ENCODE measurements at places on chromosomes 4 and X.

DNA sequence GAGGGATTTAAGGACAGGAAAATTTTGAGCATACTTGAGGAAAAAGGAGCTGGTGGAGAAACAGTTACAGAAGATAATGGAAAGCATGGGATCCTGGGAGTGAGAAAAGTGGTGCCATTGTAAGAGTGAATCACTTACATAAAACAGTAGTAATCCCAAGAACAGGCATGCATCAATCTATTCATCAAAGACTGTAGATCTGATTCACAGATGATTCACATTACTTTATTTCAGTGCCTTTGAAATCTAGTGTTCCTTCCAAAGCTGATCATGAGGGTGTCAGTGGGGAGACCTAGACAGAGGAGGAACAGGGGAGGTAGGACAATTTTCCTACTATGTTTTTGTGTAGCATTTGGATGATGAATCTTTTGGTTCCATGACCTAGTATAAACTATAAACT, 102.7 kb downstream of the TAB3 start:
- DNase-seq, result no peak

DNA sequence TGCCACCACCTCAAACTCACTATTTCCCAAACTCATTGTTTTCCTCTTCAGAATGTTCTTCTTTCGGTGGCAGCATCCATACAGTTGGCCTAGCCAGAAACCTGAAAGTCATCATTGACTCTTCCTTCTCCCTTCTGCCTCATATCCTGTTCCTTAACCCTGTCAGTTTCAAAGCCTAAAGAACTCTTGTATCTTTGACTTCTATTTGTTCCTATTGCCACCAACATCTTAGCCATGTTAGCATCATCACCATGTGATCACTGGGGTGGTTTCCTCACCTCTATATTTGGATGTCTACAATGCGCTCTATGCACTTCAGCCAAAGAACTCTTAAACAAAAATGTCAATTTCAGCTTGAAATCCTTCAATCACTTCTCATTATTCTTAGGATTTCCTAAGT, 29.0 kb downstream of the DDX60L start:
- no peak for DNase-seq

- no peak for DNase-seq
Observed at GRCh38 chrX:41946989-41947612, 23.7 kb upstream of the CASK start.

- no peak for DNase-seq
Observed at GRCh38 chrX:69290292-69290691, 125.0 kb upstream of the PJA1 start.

DNA sequence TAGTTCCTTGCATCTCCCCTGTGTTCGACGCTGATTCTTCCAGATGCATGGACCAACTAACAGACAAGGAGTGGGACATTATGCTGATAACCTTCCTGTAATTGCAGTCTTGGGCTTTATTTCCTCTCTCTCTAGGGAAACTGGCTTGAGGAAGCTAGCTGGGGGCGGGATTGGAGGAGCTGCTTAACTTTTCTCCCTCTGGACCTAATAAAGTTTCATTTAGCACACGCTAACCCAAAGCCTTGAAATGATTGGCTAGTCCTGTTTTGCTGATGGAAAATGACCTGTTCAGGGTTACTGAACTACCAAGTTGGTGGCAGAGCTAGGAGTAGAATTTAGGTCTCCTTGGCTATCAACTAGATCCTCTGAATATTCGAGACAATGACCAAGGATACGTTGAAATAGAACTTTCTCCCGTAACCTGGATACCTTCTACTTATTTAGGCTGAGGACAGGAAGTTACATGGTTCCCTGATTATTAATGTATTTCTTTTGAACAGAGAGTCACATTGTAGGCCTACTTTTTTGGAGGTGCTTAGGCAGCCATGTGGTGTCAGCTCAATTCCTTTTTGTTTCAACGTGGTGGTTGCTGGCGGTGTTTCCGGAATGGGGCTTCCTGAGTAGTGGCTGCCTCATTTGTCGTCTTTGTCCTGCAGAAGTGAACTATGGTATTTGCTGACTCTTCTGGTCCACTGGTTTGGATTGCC, 2.0 kb downstream of the PGK1 start:
- DNase-seq, result no peak

DNA sequence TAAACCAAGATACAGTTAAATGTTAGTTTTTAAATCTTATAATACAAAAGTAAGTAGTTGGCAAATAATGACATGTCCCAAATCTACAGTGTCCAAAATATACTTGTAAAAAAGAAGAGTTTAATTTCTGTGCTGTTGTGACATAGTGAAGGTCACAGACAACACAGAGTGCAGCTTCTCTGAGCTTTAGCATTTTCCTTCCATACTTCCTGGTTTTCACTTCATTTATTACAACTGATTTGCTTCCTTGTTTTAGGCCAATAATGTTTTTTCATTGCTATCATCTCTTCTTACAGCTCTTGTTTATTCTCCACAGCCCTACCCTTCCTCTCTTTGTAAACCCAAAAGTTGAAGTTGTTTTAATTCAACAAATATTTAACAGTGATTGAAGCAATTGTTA, 132.4 kb upstream of the TET2 start:
- no peak for DNase-seq

DNA sequence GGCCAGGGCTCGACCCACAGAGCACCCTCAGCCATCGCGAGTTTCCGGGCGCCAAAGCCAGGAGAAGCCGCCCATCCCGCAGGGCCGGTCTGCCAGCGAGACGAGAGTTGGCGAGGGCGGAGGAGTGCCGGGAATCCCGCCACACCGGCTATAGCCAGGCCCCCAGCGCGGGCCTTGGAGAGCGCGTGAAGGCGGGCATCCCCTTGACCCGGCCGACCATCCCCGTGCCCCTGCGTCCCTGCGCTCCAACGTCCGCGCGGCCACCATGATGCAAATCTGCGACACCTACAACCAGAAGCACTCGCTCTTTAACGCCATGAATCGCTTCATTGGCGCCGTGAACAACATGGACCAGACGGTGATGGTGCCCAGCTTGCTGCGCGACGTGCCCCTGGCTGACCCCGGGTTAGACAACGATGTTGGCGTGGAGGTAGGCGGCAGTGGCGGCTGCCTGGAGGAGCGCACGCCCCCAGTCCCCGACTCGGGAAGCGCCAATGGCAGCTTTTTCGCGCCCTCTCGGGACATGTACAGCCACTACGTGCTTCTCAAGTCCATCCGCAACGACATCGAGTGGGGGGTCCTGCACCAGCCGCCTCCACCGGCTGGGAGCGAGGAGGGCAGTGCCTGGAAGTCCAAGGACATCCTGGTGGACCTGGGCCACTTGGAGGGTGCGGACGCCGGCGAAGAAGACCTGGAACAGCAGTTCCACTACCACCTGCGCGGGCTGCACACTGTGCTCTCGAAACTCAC, 3.6 kb downstream of the MID1IP1 start:
- DNase-seq, result no peak

DNA sequence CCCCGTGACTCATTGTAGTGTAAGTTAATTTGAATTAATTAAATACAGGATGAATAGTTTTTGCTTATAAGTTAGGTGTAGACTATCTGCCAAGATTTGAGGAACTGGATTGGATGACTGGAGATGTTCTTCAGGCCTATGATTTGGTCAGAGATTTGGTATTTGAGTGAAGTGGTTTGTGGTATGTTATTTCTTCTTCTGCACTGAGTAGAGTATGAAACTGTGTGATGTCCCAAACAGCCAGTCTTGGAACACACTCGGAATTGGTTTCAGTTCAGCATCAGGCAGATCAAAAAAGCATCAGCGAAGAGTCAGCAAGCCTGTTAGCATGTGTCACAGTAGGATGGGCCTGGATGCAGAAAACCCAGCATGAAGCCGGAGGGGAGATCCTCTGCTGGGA, 294.1 kb downstream of the ARHGAP10 start:
- no peak for DNase-seq

DNA sequence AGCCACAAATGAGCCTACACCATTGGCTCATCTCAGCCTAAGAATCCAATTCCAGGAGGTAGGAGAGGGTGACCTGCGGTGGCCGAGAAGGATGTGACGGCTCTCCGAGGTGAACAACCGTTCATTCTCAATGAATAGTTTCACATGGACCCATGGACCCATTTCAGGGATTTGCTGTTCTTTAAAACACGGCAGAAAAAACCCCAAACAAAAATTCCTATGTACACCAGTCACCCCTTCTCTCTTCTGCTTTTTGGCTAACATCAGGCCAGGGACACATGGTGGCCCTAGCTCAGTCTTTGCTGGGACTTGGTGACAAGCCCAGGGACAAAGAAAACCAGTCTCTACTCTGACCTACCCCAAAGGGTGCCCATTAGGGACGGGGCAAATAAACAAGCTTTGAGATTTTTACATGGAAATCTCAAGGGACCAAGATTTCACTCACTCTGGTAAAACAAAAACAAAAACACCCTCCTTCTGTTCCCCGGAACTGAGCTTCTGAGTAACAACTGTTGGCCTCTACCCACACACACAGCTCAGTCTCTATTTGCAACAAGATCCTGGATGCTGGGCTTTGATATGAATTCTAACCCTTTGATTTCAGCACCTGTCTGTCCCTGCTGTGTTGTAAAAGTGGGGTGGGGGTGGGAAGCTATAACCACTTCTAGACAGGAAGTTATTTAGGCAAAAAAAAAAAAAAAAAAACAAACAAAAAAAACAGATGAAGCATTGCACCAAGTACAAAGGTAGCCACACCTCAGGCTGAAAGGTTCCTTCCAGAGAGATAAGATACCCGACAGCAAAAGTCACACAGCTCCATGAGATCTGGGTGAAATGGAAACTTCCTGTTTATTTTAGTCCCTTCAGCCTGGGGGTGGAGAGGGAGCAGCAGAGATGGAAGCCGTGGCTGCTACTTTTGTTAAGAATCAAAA, 49.0 kb downstream of the DDX3X start:
- no peak for DNase-seq

DNA sequence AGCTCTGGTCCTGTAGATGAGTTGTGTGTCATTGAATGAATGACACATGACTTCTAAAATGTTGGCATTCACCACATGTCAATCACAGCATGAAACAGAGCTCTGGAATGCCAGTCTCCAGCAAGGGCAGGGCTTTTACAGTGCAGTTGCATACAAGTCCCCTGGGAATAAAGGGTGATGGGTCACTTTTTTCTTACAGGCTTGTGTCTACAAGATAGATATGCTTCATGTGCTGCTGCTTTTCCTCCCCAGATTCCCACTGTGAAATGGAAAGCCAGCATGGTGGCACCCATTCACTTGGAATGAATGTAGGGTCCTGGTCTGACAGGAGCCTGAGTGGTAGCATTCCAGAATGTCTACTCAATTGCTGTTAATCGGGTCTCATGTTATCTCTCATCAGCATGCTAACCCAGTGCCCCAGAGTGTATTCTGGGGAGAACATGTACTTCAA, 159.1 kb upstream of the KIT start:
- no peak for DNase-seq

DNA sequence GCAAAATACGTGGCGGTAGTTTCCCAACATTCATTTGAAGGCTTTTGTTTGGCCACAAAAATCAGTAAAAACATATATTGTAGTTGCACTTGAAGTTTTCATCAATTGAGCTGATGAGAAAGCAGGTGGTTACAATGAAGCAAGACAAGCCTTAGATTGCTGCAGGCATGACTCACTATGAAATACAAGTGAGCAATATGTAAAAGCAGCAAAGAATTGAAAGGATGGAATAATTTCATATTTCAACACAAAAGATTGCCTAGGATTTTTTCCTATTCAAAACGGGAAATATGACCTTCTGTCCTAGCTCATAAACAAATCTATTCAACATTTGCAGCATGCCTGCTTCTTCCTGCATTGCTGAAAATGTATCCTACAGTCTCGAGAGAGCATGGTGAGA, 190.9 kb upstream of the BANK1 start:
- DNase-seq, result no peak

GRCh38 chr4:168483811-168484210, 3.5 kb upstream of the DDX60L start:
- no peak for DNase-seq

DNA sequence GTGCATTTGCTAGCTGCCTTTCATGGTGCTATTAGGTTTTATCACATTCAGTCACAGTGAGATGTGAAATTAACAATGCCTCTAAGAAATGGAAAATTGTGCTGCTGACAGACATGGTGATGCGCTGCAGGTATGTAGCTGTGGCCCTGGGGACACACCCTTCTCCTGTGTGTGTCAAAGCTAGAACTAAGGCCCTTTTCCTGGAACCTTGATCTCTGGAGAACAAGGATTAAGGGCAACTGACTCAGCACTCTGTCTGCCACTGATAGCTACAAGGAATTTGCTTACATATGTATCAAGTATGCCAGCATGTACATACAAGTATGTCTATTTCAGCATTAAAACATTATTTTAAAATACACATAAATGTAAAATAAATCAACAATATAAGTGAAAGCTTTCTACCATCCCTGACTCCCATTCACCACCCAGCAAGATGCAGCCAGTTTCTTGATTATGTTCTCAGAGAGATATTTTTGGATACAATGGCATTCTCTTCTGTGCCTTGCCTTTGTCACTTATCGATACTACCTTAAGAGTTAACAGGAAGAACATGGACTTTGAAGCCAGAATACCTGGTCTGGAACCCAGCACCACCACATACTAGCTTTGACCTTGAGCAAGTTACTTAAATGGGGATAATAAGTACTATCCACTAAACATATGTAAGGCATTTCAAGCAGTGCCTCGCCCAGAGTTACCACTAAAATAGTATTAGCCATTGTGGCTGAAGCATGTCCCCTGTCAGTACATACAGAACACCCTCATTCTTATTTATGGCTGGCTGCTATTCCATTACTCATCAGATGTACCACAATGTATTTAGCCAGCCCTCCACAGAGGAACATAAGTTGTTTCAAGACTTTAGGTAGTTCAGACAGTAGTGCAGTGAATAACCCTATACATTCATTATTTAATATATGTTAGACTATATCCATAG, 68.5 kb downstream of the NPNT start:
- no peak for DNase-seq

DNA sequence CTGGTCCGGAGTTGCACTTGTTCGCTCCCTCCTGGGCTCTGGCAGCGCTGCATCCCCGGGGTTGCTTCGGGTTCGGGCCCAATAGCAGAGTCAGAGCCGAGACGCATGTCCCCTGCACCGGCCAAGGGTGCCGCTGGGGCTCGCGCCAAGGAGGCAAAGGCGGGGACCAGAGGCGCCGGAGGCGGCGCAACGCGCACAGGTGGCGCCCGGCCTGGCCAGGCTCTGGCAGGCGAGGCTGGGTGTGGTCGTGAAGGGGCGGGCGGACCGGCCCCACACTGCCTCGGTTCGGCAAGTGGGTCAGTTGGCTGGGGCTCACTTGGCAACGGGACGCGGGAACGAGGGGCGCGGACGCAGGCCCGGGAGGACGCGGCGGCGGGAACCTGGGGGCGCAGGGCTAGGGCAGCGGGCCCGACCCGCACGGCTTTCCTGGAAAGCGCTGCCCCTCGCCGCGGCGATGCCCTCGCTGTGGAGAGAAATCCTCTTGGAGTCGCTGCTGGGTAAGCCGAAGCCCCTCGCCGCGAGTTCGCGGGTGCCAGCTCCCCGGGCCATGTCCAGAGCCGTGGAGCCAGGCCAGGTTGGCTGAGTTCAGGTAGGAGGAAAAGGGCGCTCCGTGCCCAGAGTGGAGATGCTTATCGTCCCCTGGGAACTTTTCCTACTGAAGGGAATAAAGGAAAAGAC, at the start of gene CWH43:
TSS of gene CWH43 (plus strand) at position 300 of the 678 bp plus-strand sequence. CDS start at position 455, 155 bp downstream.
- no peak for DNase-seq

Measured in stimulated activated CD4-positive, alpha-beta T cell treated with anti-CD3 and anti-CD28 coated beads, Interleukin-1b, Interleukin-23, amount 100 ng/mL, for 1 hour (primary cell).